NCI-H774 (cell line): ENCODE measurements at places on chromosomes 1 and 21.

DNA sequence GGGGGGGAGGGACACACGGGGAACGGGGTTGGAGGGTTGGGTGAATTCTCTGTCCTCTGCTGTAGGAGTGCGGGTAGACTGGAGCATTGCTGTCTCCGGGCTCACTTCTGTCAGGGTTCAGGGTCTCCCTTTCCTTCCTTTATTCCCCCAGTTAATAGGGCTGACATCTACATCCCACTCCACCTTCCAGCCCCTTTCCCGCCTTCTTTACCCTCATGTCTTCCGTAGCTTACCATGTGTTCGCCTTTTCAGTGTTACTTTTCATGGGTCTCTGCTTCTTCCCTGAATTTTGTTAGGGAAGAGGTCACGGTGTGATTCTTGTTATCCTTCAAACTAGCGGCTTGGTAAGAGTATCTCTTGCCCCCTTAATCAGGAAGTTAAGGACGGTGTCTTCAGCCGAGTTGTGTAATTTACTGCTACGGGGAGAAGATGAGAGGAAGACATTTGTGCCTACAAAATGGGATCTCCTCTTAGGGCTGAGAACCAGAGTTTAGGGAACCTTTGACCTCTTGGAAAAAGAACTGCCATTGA lies 917 bp downstream of the RAP1A start:
- DNase-seq, result no peak

DNA sequence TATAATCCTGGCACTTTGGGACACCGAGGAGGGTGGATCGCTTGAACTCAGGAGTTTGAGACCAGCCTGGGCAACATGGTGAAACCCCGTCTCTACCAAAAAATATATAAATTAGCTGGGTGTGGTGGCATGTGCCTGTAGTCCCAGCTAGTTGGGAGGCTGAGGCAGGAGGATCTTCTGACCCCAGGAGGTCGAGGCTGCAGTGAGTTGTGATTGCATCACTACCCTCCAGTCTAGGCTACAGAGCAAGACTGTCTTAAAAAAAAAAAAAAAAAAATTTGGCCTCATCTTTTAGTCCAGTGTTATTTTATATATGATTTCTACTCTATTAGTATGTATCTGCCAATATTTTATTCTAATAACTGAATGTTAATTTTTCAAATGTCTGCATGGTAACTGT lies 59.7 kb downstream of the PPP2R5A start:
- no peak for DNase-seq

DNA sequence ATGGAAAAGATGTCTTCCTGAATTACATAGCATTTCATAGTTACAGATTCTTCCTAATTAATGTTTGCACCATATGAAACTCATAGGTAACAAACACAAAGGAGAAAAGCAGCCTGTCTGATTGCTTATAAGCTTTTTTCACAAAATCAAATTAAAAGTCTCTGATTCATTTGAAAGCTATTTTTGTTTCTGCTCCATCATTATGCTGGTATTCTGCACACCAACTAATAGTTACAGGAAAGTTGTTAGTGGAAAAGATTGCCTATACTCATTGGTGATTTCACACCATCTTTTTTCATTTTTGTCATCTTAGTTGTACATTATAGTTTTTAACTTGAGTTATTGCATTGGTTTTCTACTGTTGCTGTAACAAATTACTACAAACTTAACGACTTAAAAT lies 70.0 kb downstream of the PRKAA2 start:
- DNase-seq, result no peak

- DNase-seq, result no peak
Observed at GRCh38 chr1:202197653-202198365, 4.2 kb downstream of the LGR6 start.

DNA sequence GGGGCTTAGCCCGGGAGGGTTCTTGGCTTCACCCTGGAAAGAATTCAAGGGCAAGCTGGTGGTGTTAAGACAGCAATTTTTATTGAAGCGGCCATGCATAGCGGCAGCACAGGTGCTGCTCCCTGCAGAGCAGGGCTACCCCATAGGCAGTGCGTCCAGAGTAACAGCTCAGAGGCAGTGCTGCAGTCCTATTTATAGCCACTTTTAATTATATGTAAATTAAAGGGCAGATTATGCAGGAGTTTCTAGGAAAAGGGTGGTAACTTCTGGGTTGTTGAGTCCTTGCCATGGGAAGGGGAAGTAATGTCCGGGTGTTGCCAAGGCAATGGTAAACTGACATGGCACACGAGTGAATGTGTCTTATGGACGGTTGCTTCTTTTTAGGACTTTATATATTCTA lies 57.0 kb downstream of the VPS26C start:
- no peak for DNase-seq

DNA sequence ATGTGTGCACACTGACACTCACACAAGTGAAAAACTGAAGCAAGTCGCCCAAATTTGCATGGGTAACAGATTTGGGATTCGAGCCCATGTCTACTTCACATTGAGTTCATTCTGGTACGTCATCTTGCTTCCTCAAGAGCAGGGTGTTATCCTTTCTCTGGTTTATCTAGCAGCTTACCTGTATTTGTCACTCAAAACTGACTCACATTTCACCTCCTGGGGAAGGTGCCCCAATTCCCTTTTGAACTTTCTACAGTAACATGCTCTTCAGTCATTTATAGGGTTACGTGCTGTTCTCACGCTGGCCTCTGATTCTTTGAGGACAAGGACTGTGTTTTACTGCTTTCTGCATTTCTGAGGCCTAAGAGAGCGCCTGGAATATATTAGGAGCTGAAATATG lies 162.8 kb downstream of the PDE4B start:
- no peak for DNase-seq

DNA sequence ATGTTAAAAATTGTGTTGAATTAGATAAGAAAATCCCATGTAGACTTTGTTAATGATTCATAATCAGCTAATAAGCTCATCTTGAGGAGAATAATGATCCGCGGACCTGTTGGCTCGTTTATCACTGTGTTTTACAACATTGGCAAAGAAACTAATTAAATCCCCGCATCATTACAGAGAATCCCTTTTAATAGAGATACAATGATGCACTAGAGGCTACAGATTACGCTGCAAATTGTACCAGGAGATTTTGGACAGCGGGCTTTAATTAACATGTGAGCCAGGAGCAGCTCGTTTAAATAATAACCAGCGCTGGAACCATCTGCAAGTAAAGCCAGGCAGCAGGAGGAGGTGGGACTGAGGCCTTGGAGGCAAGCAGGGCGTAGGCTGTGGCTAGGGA lies 280.3 kb upstream of the POU3F1 start:
- DNase-seq, result no peak

DNA sequence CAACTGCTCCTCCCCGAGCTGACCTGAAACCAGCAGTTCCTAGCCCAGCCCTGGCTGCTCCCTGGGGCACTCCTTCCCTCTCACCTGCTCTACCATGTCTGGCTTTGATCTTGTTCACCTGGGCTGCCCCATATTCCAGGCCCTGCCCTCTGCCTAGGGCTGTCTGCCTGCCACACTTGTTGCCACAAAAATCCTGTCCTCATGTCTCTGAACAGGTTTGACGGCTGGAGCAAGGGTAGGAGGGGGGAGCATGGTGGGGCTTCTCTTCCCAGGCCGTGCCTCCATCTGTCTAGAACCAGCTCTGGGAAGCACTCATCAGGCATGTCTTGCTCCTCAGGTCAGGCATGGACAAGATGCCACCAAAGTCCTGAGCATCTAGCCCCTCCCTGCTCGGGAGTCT lies 44.3 kb upstream of the WNT2B start:
- no peak for DNase-seq

DNA sequence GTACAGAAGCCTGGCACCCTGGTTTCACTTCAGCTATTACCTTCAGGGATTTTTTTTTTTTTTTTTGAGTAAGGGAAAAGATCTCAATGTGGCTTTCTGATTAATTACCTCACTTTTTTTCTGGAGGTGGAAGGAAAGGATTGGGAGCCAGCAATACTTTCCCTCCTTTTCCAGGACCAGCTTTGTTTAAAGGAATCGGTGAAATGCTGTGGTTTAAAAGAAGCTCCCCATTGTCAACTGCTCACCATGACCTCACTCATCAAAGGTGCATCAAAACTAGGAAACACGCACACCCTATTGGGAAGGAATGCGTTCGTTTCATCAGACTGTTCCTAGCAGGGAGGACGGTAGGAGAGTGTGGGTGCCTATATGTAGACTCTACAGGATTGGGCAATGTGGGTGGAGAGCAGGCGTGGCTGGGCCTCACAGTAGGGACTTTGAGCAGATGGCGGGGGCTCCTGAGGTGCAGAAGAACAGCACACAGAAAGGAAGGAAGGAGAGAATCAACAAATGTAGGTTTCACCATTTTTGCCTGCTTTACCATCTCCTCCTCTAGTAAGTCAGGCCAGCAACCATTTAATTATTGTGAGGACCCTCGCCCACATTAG lies 13.0 kb downstream of the PHGDH start:
- no peak for DNase-seq

DNA sequence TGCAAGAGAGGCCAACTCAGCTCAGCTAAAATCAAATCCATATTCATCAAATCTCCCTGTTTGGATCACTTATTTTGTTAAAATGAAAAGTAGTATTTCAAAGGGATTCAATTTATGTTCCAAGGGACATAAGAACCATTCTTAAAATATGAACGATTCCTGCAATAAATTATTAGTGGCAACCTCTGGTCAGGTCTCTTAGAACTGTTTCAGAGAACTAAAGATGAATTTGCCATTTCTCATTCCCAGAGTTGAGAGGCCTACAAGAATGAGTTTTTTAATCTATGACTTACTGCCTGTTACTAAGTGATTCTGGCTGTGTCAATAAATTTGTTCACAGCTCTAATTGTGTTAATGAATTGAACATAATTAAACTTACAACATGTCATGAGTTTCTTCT lies 268.5 kb downstream of the SPATA17 start:
- DNase-seq, result no peak

DNA sequence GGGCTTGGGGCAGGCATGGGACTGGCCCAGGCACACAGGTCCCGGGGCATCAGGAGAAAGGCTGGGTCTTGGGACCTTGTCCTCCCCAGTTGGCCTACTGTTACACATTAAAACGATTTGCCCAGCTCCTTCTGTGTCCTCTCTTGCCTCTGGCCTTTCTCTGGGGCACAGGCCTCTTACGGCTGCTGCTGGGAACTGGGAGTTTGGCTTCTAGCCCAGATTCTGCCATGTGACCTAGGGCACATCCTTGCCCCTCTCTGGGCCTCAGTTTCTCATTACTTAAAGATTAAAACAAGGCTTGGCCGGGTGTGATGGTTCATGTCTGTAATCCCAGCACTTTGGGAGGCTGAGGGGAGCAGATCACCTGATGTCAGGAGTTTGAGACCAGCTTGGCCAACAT lies 14.0 kb downstream of the KDF1 start:
- no peak for DNase-seq

DNA sequence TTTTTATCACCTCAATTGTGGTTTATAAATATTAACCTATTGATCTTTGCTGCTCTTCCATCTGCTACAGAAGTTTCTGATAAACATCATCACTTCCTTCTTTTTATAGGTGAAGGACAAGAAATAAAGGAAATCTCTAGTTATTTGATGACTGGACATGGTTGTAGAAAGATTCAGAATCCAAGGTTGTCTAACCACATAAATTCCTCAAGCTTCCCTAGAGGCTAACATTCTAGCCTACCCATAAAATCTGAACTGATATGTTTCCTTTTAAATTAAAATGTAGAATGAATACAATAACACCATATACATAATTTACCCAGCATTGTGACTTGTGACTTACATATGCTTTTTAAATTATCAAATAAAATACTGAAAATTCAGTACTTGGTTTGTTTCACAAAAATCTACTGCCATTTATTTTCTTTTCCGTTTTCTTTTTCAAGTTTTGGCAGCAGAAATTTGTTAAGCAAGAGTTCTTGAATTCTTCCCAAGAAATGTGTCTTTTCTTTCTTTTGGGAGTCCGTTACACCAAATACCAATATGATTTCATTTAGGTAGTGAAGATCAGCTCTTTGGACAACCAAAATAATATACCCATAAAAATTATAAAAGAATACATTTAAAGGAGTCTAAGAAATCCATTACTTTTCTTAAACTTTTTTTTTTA lies 513.2 kb upstream of the ADGRL2 start:
- no peak for DNase-seq

GRCh38 chr1:109299558-109300343 lies 7.1 kb downstream of the MYBPHL start:
- no peak for DNase-seq

DNA sequence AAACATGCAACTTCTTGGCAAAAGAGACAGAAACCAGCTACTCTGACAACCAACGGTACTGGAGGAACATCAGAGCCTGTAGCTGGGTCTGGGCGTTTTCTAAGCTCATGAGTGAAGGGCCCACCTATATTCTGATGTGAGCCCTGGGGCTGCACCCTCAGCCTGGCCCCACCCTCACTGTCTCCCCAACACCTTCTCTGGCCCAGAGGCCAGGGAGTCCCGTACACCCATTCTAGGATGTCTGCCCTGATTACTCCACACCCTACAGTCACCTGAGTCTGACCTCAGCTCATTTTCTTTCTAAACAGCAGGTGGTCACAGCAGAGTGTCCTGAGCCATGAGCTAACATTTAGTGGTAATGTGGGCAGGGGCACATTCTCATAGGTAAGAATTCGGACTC lies 439.2 kb downstream of the MATN1 start:
- DNase-seq, result no peak

- DNase-seq, result no peak
Observed at GRCh38 chr1:61538228-61538627, 186.7 kb downstream of the TM2D1 start.

DNA sequence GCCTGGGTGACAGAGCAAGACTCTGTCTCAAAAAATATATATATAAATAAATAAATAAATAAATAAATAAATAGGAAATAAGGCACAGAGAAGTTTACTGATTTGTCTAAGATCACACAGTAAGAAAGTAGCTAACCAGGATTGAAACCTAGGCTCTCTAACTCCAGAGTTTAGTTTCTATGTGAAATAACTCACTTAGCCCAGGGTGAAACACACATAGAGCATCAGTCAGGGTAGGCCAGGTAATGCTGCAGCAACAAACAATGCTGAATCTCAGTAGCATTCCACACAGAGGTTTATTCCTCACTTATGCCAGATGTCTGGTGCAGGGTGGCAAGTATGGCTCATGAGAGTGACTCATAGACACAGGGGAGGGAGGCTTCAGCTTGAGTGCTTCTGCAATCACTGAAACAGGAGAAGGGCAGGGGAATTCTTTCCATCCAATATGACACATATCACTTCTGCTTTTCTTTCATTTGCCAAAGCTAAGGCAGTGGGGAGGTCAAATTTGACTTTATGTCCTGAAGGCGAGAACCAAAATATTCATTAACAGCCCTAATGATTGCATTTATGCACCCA lies 37.1 kb upstream of the KANK4 start:
- no peak for DNase-seq

GRCh38 chr21:41931041-41931451 lies 22.8 kb downstream of the C2CD2 start:
- DNase-seq, result no peak
